NCI-H748 treated with DMSO at 0.1 percent for 48 hours (cell line): ENCODE measurements at places on chromosomes 6 and 20.

DNA sequence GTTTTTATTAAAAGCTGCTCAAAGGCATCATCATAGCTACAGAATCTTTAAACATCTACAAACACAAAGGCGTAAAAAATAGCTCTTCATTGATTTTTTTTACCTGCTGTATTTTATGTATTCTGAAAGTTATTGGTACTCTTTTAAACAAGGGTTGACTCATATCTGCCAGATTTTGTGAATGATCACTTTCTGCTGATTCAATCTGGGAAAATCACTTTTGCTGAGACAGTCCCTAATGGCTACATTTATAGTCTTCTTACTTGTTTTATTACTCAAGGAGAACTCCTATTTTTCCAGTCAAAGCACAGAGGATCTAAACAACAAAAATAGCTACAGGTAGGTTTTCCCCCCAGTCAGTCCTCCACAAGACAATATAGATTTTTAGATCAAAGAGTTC lies 739.0 kb downstream of the CBLN4 start:
- DNase-seq, result no peak

- DNase-seq, result no peak
Observed at GRCh38 chr6:85726206-85726605, 83.5 kb upstream of the SYNCRIP start.

GRCh38 chr6:26534681-26535465 lies 3.3 kb upstream of the HMGN4 start:
- no peak for DNase-seq

GRCh38 chr6:128659878-128660622 lies 139.7 kb upstream of the PTPRK start:
- DNase-seq, result no peak

- DNase-seq, result no peak
Observed at GRCh38 chr6:170073846-170074245, 217.0 kb downstream of the DLL1 start.

GRCh38 chr6:31114970-31115849 lies 610 bp downstream of the PSORS1C1 start:
- no peak for DNase-seq

GRCh38 chr6:155117256-155117655 lies 122.1 kb downstream of the TIAM2 start:
- DNase-seq, result no peak

DNA sequence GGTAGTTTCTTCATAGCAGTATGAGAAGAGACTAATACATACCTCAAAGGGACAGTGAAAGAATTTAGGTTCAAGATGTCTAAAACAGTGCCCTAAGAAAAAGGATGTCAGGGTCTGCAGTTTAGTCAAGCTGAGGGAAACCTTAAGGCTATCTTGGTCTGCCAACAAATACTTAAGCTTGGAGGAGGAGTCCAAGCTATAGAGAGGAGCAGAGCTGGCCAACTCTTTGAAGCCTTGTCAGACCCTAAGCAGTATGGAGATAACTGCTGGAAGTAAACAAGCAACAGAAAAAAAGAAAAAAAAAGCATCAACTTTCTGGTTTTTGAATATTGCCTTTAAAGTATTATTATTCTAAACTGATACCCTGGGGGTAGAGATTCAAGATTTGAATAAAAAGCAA lies 1518.1 kb downstream of the GRIK2 start:
- DNase-seq, result no peak

DNA sequence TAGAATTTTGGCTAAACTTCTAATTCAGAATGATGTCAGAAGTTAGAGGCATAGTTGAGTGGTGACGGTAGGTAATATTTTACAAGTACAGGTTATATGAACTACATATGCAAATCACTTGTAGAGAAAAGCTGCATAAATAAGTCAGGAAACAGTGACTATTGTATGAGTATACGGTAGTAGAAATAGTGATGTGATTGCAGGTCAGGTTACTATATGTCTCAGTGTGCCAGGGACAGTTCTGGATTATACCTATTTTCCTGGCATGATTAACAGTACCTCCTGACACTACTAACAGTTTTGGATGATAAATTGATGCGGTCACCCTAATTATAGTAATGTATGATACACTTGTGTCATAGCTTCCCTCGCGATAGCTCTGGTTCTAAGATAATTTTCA lies 9.2 kb downstream of the DNAH8 start:
- no peak for DNase-seq

DNA sequence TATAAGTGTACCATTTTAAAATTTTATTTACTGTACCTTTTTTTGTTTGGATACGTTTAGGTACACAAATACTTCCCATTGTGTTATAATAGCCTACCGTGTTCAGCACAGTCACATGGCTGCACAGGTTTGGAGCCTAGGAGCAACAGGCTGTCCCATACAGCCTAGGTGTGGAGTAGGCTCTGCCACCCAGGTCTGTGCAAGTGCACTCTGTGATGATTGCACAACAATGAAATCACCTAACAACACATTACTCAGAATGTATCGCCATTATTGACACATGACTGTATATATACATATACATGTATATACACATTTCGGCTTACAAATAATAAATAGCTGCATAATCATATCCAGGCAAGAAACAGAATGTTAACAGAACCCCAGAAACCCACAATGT lies 15.4 kb downstream of the SERAC1 start:
- DNase-seq, result no peak

DNA sequence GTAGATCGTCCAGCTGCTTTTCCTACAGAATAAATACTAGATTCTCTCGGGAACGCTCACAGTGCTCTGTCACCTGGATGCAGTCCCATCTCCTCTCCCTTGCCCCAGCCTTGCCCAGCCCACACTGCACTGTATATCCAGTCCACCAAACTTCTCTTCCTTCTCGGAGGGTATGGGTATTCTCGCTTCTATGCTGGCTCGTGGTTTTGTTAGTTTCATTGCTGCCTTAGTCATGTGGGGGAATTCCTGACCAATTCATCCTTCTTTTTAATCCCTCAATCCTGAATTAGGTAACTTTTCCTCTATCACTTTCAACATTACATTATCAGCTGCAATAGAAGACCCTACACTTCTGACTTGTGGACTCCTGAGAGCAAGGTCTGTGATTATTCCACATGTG lies 252.4 kb downstream of the GMDS start:
- no peak for DNase-seq

- DNase-seq, result no peak
Observed at GRCh38 chr20:1370548-1371110, 22.2 kb downstream of the FKBP1A start.

DNA sequence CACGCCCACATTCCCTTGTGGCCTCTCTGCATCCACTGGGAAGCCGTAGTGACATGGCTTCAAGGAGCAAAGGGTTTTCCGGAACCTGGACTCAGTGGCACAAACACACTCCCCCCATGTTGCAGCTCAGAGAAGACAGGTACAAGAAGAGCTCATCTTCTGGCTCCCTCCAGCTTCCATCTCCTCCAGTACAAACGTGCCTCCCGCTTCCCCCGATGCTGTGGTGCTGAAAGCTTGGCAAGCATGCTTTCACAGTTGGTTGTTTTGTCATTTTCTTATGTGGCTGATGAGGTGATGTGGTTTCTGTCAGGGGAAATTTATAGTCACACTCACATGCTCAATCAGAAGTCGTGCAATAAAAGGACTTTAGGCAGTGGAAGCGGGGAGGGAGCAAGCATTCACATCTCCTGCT lies 258.5 kb downstream of the KIF16B start:
- DNase-seq, result no peak

DNA sequence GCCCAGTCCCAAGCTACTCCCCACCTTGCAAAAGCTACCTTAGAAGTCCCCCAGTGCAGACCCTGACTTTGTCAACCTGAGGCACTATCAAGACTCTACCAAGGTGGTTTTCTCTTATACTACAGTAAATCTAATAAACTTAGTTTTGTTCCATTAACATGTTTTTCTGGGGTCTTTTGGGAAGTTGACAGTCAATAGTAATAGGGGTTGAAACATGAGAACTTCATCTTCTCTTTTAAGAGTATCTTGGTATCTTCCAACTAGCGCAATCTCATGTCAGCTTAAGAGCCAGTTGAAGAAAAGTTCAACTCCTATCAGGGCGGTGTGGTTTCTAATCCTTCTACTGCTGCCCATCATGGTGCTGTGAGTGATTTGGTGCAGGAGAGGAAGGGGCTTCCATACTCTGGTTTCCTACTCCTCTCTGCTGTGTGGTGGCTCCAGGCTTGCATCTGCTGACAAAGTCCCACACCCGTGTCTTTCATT lies 164.2 kb downstream of the FOXA2 start:
- DNase-seq, result no peak

- no peak for DNase-seq
Observed at GRCh38 chr6:109308018-109308492, 74.2 kb downstream of the CD164 start.

DNA sequence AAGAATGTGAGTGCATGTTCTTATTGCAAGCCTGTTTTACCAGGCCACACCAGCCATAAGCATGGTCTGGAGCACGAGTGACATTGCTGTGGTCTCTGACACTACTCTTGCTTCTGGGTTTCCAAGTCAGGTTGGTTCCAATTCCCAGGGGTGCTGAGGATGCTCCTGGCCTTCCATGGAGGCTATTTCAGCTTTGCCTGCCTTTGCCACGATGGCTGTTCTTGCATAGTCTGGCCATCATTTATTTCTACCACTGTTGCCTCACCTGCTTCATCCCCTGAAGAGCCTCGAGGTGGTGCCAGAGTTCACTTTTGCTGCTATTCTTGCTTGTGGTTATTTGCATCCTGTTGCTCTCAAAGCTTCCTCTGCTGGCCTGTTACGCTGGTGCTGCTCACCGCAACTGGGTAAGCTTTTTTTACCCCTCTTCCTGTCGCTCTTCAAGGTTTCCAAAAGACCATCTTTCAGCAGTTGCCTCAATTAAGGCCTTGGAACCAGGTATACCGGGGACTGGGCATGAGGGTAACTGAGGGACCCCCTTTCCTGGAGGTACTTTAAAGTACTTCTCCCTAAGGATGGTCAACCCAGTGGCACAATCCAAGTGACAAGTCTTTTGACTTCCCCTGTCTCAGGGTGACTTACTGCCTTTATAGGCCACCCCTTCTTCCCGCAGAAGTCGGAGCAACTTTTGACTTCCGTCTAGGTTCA lies 64.5 kb downstream of the AKAP7 start:
- peak; percentile 10 for DNase-seq

GRCh38 chr20:15582146-15582760 lies 991.0 kb downstream of the KIF16B start:
- no peak for DNase-seq

DNA sequence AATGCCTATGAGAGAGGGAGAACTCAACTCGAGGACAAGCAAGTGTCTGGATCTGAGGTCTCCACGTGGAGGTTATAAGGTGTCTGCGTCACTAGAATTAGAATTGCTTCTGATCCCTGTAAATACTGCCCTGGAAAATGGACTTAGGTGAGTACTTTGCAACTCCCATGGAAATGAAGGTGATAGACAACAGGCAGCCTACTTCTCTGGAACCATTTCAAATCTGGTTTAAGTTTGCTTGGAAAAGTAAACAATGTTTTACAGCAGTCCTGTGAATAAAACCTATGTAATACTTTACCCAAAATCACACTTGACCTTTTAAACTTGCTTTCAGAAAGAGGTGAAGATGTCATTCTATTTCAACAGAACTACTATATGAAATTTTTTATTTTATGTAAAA lies 70.1 kb upstream of the TENT5A start:
- DNase-seq, result no peak

- DNase-seq, result no peak
Observed at GRCh38 chr6:21730533-21730932, 137.0 kb downstream of the SOX4 start.

- DNase-seq, result peak; percentile 16
Observed at GRCh38 chr6:102907181-102907580, 1513.7 kb downstream of the GRIK2 start.

DNA sequence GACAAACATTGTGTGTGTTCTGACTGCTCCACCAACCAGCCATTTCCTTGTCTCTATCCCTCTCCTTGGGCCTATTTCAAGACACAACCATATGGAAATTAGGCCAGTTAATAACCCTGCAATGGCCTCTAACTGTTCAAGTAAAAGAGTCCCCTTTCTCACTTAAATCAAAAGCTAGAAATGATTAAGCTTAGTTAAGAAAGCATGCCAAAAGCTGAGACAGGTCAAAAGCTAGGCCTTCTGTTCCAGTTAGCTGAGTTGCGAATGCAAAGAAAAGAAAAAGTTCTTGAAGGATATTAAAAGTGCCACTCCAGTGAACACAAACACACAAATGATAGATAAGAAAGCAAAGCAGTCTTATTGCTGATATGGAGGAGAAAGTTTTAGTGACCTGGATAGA lies 22.5 kb downstream of the SERINC1 start:
- no peak for DNase-seq

DNA sequence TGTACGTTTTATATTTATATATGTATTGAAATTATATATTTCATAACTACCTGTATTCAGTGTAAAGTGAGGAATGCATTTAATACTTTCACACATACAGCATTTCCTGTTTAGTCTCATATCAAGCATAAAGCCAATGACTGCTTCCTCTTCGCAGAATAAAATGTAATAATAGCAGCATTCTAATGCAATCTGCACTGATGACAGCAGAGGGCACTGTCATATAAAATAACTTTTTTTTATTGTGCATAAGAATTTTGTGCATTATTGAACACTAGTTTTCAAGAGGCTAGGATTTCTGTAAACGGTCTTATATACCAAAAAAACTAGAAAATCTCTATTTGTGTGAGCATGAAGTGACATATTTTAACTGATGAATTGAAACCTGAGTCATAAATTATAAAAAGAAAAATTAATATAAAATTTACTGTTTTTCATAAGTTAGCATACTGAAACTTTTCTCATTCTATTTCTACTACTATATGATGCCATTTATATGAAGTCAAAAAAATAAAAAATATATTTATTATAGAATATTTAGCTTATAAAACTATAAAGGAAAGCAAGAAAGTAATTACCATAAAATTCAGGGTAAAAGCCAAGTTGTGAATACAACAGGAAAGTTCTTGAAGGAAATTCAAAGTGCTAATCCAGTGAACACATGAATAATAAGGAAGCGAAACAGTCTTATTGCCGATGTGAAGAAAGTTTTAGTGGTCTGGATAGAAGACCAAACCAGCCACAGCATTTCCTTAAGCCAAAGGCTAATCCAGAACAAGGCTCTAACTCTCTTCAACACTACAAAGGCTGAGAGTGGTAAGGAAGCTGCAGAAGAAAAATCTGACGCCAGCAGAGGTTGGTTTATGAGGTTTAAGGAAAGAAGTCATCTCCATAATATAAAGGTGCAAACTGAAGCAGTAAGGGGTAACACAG lies 36.3 kb downstream of the RNF146 start:
- DNase-seq, result no peak

GRCh38 chr6:56866917-56867522 lies 87.9 kb upstream of the BEND6 start:
- no peak for DNase-seq

GRCh38 chr6:111562246-111562645 lies 43.4 kb downstream of the TRAF3IP2 start:
- DNase-seq, result no peak
